ENCODE measurements at places on chromosomes 6 and 20.

- DNase-seq: peak; percentile 50
Measured at GRCh38 chr20:1663917-1664316, 6.3 kb upstream of the SIRPG start.

DNA sequence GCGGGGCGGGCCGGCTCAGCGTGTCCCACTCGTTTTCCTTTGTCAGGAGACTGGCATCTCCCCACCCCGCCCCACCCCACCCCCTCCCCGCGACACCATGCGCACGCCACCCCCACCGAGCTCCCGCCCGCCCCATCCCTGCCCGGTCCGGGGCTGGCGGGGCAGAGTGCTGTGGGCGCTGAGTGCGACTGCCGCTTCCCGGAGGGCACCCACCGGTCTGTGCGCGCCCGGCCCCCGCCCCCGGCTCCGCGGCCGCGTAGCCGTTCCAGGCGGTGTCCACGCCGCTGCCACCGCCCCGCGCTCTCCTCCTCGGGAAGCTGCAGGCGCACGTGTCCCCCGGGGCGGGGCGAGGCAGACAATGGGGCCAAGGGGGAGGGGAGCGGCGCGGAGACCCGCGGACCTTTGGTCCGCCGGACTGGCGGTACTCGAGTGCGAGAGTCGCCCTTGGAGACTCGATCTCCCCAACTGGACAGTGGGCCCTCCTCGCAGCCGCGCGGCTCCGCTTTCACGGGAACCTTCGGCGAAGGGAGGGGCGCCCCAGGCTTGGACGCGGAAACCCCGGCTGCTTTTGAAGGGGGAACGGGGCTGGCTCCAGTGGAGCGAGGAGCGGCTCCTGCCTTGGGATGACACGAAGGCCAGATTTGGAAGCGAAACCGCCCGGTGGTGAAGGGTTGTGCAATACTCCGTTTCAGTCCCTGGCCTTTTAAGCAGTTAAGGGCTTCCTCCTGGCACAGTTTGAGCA lies 1.0 kb upstream of the SYNCRIP start:
- DNase-seq: peak; percentile 94

DNA sequence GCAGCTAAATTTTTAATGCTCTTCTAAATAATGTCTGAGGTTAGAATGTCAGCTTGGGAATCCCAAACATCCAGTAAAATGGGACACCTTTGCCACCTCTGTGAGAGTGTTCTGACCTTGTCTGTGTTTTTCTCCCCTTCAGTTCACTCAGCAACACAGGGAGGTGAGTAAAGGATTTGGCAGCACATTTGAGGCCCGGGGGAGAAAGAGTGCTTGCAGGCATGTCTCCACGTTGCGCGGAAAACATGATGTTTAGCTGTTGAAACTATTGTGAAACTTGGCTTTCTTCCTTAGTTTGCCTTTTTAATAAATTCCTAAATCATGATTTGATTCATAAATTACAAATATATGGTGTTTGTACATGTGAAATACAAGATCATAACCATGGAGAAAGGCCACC lies 707.8 kb upstream of the FLRT3 start:
- no peak for DNase-seq

DNA sequence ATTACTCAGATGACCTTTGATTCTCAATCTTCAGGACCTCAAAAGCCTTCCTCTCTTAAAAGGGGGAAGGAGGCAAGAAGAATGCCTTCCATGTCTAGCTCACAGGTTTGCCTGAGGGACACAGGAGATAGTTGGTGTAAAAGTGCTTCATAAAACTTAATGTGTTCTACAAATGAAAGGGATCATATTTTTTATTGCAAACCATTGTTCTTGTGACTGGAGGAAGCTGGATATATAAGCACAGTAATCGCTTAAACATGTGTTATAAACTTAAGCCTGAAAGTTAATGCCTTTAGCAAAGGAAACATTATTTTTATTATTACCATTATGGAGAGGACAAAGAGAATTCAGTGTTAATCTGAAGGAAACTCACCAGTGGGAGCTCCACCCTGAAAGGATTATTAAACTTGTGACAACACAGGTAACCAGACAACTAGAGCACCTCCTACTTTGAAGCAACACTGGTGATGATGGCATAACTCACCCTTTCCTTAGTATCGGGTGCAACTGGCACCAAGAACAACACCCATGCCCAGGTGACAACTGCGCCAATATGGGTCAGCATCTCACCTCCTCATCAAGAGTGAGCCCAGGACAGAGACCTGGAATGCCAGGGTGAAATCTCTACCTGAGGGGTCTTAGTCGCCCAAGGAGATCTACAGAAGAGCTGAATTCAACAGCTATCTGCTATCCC lies 288.7 kb upstream of the PRDM1 start:
- peak; percentile 41 for DNase-seq

DNA sequence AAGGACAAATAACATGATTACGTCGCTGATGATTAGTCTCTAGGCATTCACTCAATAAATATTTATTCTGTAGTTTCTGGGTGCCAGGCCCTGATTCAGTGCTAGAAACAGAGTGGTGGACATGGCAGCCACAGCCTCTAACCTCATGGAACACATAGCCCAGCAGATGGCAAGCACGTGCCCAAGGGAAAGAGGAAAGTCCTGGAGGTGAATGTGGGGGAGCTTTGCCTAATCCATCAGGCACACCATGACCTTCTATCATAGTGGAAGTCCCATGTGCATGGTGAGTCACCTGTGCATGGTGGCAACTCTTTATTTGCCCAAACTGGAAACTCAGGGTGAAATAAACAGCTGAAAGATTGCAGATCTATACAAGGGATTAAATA lies 143.0 kb upstream of the TNFAIP3 start:
- DNase-seq: peak; percentile 41

DNA sequence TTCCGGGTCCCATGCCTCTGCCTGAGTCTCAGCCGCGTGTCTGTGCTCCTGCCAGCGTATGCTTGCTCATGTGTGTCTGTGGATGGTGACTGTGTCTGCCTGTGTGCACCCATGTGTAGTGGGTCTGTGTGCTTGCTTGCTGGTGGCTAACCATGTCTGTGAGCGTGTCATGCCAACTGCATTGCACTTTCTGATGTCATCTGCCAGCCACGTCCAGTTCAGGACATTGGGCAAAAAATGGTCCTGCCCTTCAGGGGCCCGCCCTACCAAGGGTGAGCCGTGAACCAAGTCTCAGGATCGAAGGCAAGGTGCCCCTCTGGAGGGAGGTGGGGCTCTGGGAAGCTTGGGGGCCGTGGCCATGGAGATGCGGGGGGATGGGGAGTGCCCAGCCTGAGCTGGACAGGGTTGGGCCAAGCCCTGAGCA lies 9.4 kb upstream of the ZBTB46 start:
- no peak for DNase-seq

- no peak for DNase-seq
Measured at GRCh38 chr6:130932921-130933320, 105.7 kb downstream of the SMLR1 start.

DNA sequence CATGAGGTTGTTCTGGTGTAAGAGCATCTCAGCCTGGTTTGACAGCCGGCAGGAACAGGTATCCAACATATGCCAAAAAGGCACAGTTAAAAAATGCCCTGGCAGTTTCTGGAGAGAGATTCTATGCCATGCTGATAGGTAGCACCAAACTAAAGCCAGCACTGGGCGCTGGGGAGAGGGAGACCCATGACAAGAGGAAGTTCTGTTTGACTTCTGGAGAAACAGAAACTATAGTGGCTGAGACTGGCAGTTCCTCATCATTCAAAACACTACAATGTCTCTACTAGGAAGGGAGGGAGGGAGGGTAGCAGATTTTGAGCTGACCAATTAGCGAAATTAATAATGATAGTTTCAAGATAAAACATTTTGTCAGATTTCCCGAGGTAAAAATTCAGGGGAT lies 174.1 kb downstream of the ADAT2 start:
- no peak for DNase-seq

DNA sequence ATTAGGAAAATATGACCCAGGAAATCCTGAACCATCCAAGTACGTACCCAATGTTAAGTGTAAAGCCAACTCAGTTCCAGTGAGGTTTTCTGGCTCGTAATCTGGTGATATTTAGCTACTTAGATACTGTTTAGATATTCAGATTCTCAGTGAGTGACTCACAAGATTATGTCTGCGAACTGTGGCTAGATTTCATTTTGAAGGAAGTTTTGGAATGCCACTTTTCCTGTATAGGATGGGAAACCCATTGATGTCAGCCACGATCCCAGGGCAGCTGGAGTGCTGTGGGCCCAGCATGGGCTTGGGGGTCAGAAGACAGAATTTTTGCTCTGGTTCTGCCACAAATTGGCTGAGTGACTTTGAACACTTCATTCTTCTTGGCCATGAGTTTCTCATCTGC lies 76.3 kb downstream of the TMEM170B start:
- DNase-seq: peak; percentile 99

GRCh38 chr6:160882006-160882405 lies 109.6 kb upstream of the MAP3K4 start:
- DNase-seq: no peak

DNA sequence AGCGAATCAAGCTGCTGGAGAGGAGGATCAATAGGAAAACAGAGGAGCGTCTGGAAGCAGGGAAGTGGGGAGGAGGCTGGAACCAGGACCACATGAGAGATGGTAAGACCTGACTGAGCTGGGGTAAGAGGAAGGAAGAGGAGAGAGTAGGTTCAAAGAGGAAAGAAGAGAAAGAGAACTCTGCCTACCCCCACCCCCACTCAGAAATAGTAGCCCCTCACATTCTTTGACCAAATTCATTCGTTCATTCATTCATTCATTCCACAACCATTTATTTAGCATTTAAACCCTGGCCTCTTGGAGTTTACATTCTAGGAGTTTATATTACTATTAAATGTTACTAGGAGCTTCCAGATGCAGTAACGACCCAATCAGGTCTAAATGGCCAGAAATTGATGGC lies 15.8 kb upstream of the HCK start:
- no peak for DNase-seq
